ENCODE measurements at places on chromosomes 1 and 21.

DNA sequence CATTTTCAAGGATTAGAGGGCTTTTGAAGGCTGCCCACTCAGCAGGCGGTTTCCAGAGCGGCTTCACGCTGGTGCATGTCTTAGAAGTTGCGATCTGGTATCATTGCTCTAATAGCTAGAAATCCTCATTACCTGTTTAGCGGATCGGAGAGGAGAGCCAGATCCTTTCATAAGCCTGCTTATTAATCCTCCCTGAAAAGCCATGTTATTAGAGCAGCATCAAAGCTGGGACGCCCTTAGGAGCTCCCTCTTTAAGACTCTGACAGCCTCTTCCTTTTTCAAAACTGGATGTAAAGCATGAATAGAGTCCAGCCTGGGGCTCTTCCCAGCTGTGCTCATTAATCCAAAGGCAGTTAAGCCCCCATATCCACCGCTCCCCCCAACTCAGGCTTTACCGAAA, 13.9 kb upstream of the CTSE start:
- no peak for DNase-seq

GRCh38 chr1:234214129-234214910, 158.9 kb upstream of the COA6 start:
- DNase-seq = no peak

GRCh38 chr1:50976111-50976889, 6.3 kb downstream of the CDKN2C start:
- no peak for DNase-seq

GRCh38 chr21:26124896-26125295, 45.7 kb downstream of the APP start:
- no peak for DNase-seq

GRCh38 chr1:71357708-71358107, 276.9 kb upstream of the ZRANB2 start:
- no peak for DNase-seq

GRCh38 chr1:30668024-30668423, 55.4 kb downstream of the MATN1 start:
- no peak for DNase-seq

DNA sequence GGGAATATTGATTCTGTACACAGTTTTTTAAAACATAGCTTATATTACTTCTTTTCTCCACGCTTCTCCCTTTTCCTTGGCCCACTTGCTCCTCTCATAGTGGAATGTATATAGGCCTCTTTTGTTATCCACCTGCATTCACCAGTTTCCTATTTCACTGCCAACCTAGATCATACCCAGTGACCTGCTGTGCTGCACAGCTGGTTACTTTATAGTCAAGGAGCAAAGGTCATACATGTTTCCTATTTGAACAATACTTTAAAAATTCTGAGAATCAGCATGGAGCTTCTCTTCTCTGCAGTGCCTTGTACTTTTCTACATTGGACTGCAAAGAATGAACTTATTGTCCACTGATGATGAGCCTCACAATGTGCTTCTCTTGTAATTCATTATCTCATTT, 4.3 kb upstream of the SLC35D1 start:
- no peak for DNase-seq

DNA sequence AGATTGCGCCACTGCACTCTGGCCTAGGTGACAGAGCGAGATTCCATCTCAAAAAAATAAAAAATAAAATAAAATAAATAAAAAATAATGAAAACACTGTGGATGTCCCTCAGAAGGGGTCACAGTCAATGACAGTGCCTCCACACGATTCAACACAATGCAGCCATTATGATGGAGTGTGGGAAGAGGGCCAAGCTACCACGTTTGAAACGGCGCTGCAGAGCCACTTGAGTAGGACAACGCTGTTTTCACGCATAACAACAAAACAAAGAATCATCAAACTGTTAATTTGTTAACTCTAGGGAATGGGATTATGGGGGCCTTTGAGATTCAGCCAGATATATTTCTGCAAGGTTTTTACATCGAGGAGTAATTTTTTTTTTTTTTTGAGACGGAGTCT, 36.5 kb downstream of the NKAIN1 start:
- no peak for DNase-seq

GRCh38 chr1:71572038-71572437, 491.2 kb upstream of the ZRANB2 start:
- DNase-seq = no peak

DNA sequence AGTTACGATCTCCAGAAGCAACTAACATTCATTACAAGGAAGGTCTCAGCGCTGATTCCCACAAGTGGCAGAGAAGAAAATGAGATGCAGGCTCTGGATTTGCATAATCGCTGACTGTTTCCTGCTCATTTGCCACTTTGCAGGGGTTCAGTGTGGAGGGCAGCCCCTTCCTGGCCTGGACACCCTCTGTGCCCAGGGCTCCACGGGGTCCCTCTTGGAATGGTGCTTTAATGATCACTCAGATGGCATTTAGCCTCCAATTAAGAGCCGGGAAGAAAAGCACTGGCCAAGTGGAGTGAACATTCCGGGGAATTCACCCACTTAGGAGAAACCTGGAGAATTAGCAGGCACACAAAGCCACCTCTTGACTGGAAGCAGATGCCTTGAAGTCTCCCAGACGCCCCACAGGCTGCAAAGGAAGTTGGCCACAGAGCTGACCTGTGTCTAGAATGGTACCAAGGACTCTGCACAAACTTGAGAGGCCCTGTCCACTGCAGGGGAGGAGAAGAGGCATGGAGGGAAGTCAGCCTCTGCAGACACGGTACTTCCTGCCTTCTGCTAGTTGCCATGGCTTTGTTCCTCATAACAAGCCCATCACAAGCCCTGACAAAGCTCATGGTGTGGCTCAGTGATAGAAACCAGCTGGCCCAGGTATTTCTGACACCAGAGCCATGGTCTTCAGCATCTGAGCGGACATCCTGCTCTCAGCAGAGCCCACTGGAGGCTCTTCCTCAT, 157.2 kb downstream of the KAZN start:
- no peak for DNase-seq

DNA sequence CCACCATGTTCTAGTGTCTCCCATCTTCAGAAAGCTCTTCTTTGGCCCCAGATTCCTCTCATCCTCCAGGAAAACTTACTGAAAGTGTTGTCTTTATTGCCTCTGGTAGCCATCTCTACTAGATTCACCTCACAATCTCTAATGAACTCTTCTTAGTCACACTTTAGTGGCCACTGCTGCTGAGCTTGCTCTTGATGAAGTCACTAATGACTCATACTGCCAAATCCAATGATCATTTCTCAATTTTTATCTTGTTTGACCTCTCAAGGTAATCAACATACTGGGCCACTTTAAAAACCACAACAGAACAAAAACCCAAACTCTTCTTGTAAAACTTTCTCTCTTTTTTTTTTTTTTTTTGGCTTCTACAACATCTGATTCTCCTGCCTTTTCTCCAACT, 196.4 kb downstream of the LHX8 start:
- DNase-seq = no peak

DNA sequence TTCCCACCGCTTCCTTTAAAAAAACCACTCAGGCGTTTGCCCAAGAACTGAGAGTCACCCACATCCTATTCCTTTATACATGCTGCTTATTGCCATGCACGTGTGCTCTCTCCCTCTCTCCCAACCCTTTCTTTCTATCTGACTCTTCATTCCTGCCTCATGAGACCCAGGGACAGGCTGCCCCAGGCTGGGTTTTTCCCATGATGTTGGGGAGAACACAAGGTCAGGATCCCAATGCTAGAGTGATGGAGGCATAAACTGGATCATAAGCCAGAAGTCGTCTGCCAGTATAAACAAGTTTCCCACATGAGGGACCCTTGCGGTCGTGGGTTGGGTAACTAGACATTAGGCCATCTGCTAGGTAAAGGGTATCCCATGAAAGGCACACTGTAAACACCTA, 64.9 kb downstream of the CD2 start:
- no peak for DNase-seq

- DNase-seq = no peak
Observed at GRCh38 chr1:52574594-52574993, 21.7 kb upstream of the TUT4 start.

- DNase-seq = no peak
Observed at GRCh38 chr1:43349594-43350306, 9.0 kb upstream of the CDC20 start.

DNA sequence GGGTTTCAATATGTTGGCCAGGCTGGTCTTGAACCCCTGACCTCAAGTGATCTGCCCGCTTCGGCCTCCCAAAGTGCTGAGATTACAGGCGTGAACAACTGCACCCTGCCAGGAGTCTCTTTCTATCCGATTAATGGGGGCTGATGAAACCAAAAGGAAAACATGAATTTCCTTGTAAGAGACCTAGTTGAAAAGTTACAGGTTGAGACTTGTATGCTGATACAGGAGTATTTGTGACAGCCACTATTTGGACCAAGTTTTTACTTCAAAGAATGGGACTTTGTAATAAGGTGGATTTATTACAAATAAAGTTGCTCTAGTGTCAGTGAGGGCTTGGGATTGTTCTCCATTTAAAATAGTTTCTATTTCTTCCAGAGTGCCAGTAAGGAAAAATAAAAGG, 43.6 kb upstream of the TMEM61 start:
- no peak for DNase-seq

- DNase-seq = no peak
Observed at GRCh38 chr1:147753081-147753480, 7.3 kb downstream of the GJA5 start.

GRCh38 chr1:90045853-90046563, 51.1 kb downstream of the ZNF326 start:
- DNase-seq = no peak

- no peak for DNase-seq
Observed at GRCh38 chr1:71881611-71882010, 400.7 kb downstream of the NEGR1 start.

DNA sequence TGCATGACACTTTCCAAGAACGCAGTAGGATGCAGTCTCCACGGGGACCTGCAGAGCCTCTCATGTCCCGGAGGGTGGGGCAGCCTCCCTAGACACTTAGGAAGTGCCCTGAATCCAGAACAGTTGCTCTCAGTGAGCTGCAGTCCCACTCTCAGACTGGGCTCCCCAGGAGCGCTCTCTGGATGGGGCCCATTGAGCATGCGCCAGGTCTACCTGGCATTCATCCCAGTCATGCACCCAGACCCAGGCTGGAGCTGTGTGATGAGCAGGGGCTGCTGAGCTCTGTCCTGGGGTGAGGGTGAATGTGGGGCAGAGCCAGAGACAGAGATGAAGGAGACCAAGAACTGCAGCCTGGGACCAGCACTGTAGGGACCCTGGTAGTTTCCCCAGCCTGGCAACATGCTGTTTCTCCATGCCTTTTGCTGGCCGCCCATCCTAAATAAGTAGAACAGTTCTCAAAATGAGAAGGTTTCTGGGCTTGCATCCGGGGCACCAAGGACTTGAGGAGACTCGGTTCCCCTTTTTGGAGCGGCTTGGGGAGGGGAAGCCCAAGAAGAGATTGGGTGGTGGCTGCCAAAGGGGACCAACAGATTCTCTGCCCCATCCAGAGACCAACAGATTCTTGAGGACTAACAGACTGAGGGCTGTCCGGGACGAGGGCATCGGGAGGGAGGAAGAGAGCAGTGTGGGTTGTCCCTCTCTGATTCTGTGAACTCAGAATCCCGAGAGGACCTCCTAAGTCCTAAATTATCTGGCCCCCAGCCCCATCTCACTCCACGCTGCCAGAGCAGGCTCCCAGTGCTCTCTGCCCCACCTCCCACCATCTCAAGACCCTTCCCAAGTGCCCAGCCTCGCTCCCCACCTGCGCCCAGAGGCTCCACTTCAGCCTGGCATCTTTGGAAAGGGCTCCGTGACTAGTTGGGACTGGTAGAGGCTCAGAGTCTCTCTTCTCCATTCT, 1.0 kb upstream of the PGLYRP4 start:
- no peak for DNase-seq

DNA sequence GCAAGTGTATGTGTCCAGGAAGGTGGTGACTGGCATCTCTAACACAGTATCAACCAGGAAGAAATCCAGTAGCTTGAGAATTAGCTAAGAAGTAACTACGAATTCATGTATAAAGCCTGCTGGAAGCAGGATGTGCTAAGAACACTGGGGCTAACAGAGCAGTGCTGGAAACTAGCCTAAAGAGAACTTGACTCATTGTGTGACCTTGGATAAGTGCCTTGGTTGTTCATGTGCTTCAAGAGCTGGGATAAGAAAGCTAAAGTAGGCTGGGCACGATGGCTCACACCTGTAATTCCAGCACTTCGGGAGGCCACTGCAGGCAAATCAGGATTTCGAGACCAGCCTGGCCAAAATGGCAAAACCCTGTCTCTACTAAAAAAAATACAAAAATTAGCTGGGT, 186.9 kb downstream of the RRAGC start:
- no peak for DNase-seq

DNA sequence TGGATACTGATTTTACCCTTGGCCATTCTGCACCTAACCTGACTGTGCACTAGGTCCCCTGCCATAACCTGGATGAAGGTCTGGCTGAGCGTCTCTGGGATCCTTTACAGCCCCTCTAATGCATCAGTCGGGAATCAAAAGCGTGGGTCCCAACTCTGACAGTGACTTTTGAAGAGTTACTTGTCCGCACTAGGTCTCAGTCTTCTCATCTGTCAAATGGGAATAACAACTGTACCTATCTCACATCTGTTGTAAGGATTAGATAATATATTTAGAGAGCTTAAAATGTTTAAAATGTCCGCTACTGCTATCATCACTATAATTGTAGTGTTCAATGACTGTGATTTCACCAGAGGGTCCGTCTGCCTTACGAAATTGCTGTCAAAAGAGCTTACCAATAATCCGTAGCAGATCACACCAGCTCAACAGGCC, 746 bp downstream of the TADA1 start:
- DNase-seq = no peak

DNA sequence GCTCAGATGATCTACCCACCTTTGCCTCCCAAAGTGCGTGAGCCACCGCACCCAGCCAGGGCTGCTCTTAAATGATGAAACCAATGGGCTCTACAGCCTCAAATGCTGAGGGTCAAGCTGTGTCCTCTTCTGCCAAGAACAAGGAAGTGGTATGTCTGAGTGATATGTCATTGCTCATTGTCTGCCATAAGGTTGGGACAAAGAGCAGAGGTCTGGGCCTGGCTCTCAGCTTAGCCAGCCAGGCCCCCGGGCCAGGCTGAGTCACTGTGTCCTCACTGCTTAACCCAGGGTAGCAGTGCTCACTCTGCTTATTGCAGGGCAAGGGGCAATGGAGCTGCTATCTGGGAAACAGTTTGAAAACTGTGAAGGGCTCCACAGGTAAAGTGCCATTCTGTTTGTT, 8.3 kb upstream of the ETS2 start:
- no peak for DNase-seq

- no peak for DNase-seq
Observed at GRCh38 chr1:8915446-8915845, 30.2 kb upstream of the CA6 start.

DNA sequence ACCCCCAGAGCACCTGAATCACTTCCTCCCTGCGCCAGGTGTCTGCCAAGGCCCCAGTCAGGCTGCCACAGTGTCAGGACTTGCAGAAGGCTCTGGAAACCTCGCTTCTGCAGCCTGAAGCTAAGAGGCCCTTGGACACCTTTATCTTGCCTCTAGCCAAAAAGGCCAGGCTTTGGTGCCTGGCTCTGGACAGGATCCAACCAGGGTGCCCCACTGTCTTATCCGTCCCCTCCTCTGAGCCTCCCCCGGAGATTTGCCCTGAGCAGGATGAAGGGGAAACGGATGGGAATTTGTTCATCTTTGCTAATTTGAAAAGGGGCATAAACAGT, 12.8 kb upstream of the CLSTN1 start:
- no peak for DNase-seq
